Activated T-cell treated with anti-CD3 and anti-CD28 coated beads, Interleukin-2, amount 50 U/mL, for 24 hours (primary cell): ENCODE measurements at places on chromosomes 4 and X.

DNA sequence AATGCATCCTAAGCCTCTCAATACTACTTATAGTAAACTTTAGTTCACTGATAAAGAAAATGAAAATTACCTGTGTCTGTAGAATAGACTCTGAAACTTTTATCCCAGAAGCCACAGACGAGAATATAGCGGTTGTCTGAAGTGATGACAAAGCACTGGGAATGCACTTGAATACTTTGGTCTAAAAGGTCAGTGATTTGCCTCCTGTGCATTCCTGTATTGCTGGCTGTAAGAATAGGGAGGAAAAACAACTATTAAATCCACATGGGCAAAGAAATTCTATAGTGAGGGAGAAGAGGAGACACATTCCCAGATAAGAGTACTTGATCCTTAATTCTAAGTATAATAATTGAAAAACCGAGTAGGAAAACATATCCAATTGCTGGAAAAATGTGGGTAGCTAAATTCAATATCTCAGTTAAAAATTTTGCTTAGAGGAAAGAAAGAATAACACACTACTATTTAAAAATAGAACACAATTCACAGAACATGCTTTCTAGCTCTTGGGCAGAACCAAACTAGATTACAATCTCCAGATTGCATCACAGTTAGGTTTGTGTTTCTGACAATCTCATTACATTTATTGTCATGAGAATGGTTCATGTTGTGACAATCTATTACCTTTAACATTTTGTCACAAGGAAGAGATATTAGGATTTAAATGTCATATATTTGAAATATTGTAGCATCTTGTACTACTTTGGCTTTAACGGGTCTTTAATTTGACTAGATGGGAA is 232.1 kb downstream of the DCLK2 start:
- DNase-seq = no peak

DNA sequence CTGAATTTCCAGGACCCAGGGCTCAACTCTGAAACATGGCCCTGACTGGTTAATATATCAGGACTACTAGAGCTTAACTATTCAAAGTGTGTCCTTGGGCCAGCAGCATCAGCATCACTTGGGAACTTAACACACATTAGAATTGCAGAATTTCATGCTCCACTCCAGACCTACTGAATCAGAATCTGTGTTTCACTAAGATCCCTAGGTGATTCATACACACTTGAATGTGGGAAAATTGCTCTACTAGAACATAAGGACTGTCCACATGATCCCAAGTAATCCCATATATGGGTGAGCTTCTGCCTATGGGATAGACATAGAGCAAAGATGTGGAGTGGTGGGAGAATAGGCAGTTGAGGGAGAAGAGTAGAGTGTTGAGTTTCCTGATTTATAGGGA is 192.5 kb upstream of the CLNK start:
- no peak for DNase-seq

- DNase-seq = no peak
Measured at GRCh38 chr4:106602711-106603110, 234.1 kb upstream of the GIMD1 start.

GRCh38 chrX:128928636-128929035 is 594.7 kb downstream of the SMARCA1 start:
- no peak for DNase-seq

DNA sequence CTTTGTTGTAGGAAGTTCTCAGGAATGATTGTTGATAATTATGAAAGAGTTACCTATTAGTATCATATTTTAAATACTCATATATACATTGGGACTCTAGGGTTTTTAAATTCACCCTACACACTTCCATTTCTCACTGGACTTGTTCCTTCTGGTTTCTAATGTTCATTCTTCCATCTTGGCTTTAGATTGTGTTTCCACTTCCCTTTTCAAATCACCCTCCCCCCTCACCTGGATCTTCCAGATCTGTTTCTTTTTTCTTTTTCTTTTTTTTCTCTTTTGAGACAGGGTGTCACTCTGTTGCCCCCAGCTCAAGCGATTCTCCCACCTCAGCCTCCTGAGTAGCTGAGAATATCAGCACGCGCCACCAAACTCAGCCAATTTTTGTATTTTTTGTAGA is 6.7 kb upstream of the KIT start:
- no peak for DNase-seq

DNA sequence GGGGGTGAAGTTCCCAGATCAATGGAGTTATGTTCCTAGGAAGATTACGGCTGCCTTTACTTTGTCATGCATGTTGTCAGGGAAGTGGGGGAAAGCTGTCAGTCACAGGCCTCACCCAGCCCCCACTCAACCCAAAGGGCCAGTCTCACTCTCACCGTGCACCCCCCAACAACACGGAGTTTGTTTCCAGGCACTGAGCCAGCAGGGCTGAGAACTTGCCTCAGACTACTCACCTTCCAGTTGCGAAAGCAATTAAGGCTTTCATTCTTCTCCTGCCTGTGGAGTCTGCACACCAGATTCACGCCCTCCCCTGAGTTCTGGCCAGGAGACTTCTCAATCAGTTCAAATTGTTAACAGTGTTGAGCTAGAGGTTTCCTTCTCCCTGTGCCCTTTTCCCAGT is 114.3 kb downstream of the SH3BGRL start:
- no peak for DNase-seq
